WTC11 (cell line): ENCODE measurements at places on chromosomes 16 and 17. TPM values are rescaled to one million over a fixed set of nuclear protein-coding genes. Genes with fewer than 3 reads are reported as not detected.

Gene NPIPA5
- total RNA-seq = 9.1 to 15.0 TPM (median 14.2 TPM) in 3 replicates

Gene OR1A1
- total RNA-seq = not detected in 3 replicates

GRCh38 chr16:57807968-57808528, 5.8 kb upstream of the KIFC3 start:
- peaks cover 2% of the 10 kb centered on the region; the same call in 1 of the 2 replicates for H3K27me3 ChIP-seq
- H3K4me1 ChIP-seq = peaks cover 56% of the 10 kb centered on the region
- H3K27ac ChIP-seq = no peak overlapping the region
- DNase-seq = peak; percentile 71

DNA sequence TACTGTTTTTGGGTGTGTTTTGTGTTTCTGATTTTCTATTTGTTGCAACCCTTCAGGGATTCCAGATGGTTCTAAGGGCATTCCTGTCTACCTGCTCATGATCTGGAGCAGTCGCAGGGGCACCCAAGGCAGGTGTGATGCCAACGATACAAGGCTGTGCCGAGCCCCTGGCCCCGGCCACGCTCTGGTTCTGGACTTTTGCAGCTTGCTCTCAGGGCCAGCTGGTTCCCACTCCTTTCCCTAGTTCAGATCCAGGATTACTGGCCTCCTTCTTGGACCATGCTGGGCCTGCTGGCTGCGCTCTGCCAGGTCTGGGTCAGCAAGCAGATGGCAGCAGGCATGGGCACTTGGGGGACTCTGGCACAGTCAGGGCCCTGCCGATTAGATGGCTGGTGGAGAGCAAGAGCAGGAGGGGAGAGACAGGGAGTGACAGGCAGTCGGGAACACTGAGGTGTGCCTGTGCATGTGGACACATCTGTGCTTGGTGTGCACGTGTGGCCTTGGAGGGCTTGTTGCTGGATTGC, 15.2 kb upstream of the RAP1GAP2 start:
- H3K4me1 ChIP-seq = peaks cover 8% of the 10 kb centered on the region
- H3K4me3 ChIP-seq = no peak overlapping the region
- H3K36me3 ChIP-seq = no peaks in the 10 kb centered on the region
- no peak overlapping the region for H3K27ac ChIP-seq
- peaks cover under 1% of the 10 kb centered on the region for H3K27me3 ChIP-seq
- no peak for DNase-seq

DNA sequence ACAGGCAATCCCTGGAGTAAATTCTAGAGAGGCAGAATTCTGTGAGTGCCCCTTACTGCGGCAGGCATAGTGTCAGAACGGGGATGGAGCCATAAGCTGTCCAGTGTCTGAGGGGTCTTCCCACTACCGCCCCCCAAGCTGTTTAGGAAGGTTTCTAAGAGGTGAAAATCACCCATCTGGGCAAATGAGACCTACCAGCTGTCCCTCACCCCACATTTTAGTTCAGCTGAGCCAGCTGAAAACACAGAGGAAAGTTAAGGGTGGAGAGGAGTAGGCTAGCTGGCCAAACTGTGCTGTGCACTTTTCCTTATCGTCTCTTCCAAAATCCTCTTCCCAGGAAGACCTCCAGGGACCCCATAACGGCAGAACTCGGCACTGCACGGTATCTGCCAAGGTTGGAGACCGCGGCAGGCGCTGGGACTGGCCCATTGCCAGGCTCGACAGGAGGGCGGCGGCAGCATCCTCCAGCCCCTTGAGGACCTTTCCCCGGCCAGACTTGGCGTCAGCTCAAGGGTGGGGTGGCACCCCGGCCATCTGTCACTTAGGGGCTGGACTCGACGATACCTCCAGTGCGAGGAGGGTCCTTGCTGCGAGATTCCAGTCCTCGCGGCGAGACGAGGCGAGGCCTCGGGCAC, 955 bp downstream of the ACLY start:
- peak overlapping the region; percentile 84 for H3K4me3 ChIP-seq
- H3K4me1 ChIP-seq = peaks cover 51% of the 10 kb centered on the region
- H3K27me3 ChIP-seq = no peaks in the 10 kb centered on the region
- peaks cover 11% of the 10 kb centered on the region for H3K36me3 ChIP-seq

GRCh38 chr17:40331743-40332641, 23.0 kb downstream of the RARA start:
- peaks cover 11% of the 10 kb centered on the region for H3K27me3 ChIP-seq
- H3K4me3 ChIP-seq = no peak overlapping the region
- H3K4me1 ChIP-seq = peaks cover 9% of the 10 kb centered on the region
- no peak for DNase-seq
- H3K27ac ChIP-seq = no peak overlapping the region

DNA sequence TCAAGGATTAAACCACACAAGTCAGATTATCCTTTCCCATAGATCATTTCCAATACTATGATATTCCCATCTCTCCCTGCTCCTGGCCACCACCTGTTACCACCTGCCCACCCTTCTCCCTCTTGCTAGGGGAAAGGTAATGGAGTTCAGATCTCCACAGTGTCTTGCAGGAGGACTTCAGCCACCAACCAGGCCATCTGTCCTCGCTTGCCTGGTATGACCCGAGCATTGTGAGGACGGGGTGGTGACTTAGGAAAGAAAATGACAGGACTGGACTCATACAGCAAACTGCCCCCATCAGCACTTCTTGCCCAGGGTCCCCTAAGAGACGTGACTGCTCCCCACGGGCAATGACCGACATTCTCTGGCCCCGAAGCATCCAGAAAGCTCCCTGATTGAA, 10.8 kb downstream of the FKBP10 start:
- H3K27ac ChIP-seq = peak overlapping the region; percentile 41; the same call in 1 of the 2 replicates
- H3K27me3 ChIP-seq = no peaks in the 10 kb centered on the region; the same call in 1 of the 2 replicates
- peaks cover 24% of the 10 kb centered on the region for H3K36me3 ChIP-seq

- no peak overlapping the region for H3K4me3 ChIP-seq
- peaks cover 30% of the 10 kb centered on the region for H3K4me1 ChIP-seq
- peak overlapping the region; percentile 63; the same call in 1 of the 2 replicates for H3K27ac ChIP-seq
- peak; percentile 73 for DNase-seq
- H3K27me3 ChIP-seq = no peaks in the 10 kb centered on the region
- H3K36me3 ChIP-seq = no peaks in the 10 kb centered on the region
Observed at GRCh38 chr17:32111141-32111771, 31.0 kb upstream of the RHOT1 start.

- no peaks in the 10 kb centered on the region for H3K4me1 ChIP-seq
- no peak overlapping the region for H3K27ac ChIP-seq
- H3K27me3 ChIP-seq = peaks cover 38% of the 10 kb centered on the region
- peak overlapping the region; percentile 68 for H3K4me3 ChIP-seq
- no peaks in the 10 kb centered on the region for H3K36me3 ChIP-seq
Observed at GRCh38 chr16:89199241-89200123, 855 bp downstream of the SLC22A31 start.

DNA sequence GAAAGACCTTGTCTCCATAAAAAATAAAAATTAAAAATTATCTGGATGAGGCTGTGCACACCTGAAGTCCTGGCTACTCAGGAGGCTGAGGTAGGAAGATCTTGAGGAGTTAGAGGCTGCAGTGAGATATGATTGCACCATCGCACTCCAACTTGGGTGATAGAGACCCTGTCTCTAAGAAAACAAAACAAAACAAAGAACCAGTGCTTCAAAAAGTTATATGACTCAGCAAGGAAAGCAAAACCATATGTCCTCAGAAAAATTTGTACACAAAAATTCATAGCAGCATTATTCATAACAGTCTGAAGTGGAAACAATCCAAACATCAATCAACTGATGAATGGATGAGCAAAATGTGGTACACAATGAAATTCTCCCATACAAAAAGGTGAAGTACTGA, 48.9 kb downstream of the SLFN5 start:
- H3K27me3 ChIP-seq = peaks cover 53% of the 10 kb centered on the region
- DNase-seq = no peak
- no peak overlapping the region for H3K4me3 ChIP-seq
- H3K4me1 ChIP-seq = no peaks in the 10 kb centered on the region
- H3K27ac ChIP-seq = no peak overlapping the region
